Right ventricle myocardium inferior (tissue), 1 donor: ENCODE measurements at places on chromosomes 4 and X. TPM values are rescaled to one million over a fixed set of nuclear protein-coding genes. Genes with fewer than 3 reads are reported as not detected.

Gene NRK
- total RNA-seq, result 2.1 TPM

Gene FGD1
- 6.4 TPM for total RNA-seq

Gene EGF
- 13.1 TPM for total RNA-seq

Gene C4orf51
- not detected for total RNA-seq

Gene VCX
- total RNA-seq, result not detected

Gene MAGEA6
- total RNA-seq, result not detected

- no peak for DNase-seq
Observed at GRCh38 chr4:126986828-126987227, 645.9 kb upstream of the INTU start.

- no peak for DNase-seq
Observed at GRCh38 chrX:119790977-119791436, 423 bp downstream of the RPL39 start.

GRCh38 chrX:68018248-68019203 is 414.8 kb downstream of the OPHN1 start:
- no peak for DNase-seq

GRCh38 chr4:36020351-36020750 is 224.0 kb downstream of the ARAP2 start:
- DNase-seq, result no peak

- no peak for DNase-seq
Observed at GRCh38 chr4:183940864-183941263, 35.8 kb downstream of the STOX2 start.

DNA sequence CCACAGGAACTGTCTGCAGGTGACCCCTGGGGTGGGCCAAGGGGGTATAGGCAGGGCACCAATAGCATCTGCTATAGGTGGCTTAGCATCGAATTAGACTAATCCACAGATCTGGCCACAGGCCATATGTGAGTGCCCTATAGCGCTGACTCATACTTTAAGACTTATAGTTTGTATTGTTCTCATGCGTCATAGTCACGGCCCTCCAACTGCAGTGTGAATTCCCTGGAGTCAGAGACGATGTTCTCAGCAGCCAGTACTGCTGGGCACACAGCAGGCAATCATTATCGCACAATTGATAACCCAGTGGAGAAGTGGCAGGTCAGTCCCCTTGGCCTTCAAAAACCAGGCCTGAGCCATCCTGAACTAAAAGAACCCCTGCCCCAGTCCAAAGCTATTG is 58.1 kb downstream of the ADGRG2 start:
- DNase-seq, result no peak

GRCh38 chr4:120071192-120071795 is 4.6 kb upstream of the MAD2L1 start:
- DNase-seq, result no peak

DNA sequence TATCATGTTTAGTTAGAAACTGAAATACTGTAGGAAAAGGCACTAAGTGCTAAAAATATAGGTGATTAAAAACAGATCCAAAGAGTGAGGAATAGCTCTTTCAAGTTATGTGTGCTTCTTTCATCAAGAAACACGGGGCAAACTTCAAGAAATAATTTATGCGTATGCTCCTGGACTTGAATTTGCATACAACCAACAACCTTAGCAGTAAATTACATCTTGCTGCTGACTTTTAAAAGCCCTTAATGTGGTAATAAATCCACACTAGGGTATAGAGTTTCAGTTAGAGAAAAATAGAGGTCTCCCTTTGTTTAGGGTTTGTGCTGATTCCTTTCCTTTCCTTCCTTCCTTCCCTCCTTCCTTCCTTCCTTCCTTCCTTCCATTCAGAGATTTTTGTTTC is 94.5 kb upstream of the GC start:
- DNase-seq, result no peak

DNA sequence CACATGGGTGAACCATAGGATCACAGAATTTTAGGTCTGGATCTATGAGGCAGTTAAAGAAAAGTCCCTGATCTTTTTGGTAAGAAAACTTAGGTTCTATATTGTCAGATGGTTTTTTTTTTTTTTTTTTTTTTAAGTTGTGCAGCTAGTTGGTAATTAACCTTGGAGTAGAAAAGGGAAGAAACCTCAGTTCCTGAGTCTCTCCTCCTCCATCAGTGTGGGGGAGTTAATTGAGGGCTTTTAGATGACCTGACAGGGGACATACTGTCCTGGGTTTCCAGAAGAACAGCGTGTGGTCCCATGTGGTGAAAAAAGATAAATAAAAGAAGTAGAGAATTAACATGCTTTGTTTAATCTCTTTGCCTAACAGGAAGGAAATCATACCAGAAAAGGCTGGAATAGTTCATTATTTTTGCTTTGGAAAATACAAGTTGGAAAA is 123.7 kb downstream of the ARHGAP10 start:
- no peak for DNase-seq

DNA sequence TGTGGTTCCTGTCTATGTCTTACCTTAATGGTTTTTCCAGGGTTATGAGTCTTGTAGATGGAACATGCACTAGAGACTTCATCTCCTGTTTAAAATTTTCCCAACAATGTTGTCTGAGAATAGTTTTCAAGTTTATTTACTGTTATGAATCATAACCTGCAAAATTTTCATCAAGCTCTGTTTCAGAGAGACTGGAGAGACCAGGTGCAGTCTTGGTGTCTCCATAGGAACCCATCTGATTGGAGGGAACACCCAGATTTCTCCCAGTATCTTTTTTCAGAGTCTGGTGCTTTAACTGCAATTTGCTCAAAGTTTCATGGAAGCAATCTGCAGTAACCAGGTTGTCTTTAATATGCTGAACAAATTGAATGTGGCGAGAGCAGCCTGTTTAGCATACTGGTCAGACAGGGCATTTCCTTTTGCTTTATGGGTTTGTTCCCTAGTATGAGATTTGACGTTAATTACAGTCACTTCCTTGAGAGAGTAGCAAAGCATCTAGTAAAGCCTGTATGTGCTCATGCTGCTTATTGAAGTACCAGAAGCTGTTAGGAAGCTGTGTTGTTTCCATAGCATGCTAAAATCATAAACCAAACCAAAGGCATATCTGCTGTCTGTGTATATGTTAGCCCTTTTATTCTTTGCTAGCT is 18.8 kb upstream of the VSIG1 start:
- no peak for DNase-seq

DNA sequence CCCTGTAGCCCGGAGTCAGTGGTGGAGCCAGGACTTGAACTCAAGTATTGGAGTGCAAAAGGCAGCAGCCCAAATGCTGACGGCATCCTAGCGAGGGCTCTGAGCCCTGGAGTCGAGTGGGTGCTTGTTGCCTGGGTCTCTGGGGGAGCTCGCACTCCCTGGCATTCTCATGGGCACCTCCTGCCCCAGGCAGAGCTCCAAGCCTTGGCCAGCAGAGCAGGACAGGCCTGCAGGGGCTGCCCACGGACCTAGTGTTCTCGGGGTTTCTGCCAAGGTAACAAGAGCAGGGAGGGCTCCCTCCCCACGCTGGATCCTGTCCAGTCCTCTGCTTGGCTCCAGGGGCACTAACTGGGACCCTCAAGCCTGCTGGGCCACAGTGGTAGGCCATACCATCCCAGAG is 17.6 kb upstream of the WFS1 start:
- no peak for DNase-seq

- DNase-seq, result no peak
Observed at GRCh38 chrX:100409610-100410590, at the start of gene PCDH19. PCDH19 (minus strand) TSS chrX:100410273; CDS start chrX:100408597, 1,676 bp downstream.
